ENCODE measurements at places on chromosomes 6 and 20.

- no peak for DNase-seq
Observed at GRCh38 chr6:75204959-75205775, 686 bp downstream of the COL12A1 start.

GRCh38 chr6:160899671-160900430 is 91.7 kb upstream of the MAP3K4 start:
- no peak for DNase-seq

GRCh38 chr20:29409833-29410805 is 1847.3 kb upstream of the DEFB115 start:
- DNase-seq, result no peak

DNA sequence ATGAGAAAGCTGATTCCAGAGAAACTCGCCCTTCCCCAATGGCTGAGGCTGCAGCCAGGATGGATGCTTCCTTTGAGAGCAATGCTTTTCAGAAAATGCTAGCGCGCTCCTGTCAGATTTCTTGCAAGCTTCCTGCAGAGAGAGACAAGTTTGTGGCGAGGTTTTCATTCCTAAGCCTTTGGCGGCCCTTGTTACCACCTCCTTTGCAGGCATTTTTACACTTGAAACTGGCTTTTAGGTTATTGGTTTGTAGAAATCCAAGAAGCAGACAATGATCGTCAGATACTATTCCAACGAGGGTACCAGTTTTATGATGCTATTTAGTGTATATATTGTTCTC is 1.1 kb downstream of the FNDC1 start:
- DNase-seq, result no peak

DNA sequence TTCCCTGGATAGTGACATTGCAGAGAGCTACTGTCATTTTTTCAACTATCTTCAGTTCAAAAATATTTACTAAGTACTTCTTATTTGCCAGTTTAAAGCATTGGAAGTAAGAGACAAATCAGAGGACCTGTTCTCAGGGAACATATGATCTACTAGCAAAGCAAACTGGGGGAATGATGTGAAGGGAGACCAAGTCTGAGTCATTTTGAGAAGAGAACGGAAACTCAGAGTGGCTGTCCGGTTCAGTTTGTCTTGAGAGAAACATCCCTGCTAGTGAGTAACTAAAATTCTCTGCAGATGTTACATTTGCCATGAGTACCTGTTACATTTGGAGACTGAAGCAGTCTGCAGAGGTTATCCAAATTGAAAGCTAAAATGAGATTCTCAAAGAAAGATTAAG is 118.3 kb downstream of the KCNQ5 start:
- no peak for DNase-seq

- no peak for DNase-seq
Observed at GRCh38 chr20:10978713-10979112, 304.9 kb upstream of the JAG1 start.

DNA sequence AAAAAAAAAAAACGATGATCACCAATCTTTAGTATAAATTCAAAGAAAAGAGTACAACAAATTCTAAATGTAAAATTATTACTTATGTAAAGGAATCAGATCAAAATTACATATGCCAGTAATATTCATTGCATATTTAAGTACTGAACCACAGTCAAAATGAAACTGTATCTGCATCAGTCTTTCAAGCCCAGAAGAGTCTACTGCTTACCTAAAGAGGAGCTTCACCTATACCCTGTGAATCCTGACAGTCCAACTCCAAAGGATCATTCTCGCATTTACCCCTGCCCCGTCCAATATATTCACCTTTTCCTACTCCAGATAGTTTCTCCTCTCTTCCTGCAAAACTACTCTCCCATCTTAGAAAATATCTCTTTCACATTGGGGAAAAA is 9.2 kb downstream of the ATG5 start:
- DNase-seq, result no peak

DNA sequence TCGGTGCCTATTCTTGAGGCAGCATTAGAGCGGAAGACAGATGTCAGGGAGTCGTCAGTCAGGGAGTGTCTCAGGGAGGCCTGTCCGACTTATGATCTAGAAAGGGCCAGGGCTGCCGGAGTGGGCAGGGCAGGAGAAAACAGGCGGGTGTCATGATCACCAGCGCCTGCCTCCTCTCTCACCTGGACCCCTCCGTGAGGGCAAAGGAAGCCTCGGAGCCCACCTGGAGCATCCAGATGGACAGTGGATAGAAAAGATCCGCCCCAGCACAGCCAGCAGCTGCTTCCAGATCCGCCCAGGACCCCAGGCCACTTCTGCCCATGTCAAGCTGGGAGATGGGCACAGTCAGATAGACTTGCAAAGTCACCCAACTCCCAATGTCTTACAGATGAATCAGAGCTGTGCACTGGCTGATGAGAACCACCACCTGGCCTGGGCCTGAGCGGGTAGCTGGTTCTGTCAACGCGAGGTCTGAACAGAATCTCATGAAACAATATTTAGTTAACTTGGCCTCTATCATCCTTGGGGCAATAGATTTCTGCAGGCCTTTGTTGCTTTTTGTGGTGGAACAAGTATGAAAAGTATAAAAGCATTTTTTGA is 22.2 kb downstream of the PSMG4 start:
- DNase-seq, result no peak

GRCh38 chr20:53582574-53583351 is 10.9 kb downstream of the ZNF217 start:
- DNase-seq, result no peak

DNA sequence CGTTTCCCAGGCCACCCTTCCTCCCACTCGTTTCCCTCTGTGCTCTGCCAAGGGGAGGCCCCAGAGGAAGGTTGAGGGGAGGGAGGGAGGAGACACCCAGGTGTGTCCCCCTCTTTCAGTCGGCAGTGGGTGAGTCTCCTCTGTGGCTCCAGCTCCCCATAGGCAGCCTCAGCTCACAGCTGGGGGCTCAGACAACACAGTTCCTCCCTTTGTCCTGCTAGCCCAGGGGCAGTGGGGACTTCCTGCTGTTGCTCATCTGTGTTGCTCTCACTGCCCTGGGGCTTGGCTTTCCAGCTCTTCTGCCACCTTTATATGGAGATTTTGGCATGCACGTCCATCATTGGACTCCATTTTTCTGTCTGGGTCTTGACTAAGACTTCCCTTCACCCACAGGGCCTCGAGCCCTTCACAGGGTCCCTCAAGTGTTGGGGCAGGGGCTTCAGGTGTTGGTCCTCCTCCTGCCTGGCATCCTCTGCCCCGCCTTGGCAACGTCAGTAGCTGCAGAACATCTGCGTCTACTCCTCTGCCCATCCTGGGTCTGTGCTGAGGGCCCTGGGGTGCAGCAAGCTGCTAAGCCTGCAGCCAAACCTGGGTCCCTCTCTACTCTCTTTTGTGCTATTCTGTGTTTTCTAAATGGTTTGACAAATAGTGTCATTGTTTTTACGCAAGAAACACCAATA is 190.6 kb upstream of the PMEPA1 start:
- no peak for DNase-seq

GRCh38 chr20:57890202-57890800 is 180.5 kb upstream of the PMEPA1 start:
- DNase-seq, result no peak

DNA sequence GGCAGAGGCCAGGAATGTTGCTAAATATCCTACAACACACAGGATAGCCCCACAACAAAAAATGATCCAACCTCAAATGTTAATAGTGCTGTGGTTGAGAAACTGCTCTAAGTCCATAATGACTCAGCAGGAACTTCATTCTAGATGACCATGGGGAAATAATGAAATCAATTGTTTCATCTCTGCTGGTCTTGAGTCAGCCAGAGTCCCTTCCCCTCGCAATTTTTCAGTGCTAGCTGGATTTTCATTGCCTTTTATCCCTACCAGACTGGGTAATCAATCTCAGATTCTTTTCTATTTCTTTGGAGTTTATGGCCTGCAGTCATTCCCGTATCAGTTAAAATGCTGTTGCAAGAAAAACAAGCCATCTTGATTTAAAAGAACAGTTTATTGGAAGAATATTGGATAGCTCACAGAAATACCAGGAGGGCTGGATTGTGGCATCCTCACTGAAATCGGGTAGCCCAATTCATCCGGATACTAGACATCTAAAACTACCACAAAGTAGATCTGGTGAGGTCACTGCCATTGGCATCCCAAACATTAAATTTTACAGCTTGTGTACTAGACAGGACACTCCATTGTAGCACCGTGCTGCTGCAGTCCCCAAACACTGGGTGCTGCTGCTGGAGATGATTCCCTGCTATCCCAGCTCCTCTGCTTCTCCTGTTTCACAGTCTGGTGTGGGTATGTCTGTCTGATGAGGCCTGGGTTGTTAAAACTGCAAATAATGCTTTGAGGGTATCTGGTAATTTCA is 30.3 kb upstream of the POPDC3 start:
- no peak for DNase-seq

DNA sequence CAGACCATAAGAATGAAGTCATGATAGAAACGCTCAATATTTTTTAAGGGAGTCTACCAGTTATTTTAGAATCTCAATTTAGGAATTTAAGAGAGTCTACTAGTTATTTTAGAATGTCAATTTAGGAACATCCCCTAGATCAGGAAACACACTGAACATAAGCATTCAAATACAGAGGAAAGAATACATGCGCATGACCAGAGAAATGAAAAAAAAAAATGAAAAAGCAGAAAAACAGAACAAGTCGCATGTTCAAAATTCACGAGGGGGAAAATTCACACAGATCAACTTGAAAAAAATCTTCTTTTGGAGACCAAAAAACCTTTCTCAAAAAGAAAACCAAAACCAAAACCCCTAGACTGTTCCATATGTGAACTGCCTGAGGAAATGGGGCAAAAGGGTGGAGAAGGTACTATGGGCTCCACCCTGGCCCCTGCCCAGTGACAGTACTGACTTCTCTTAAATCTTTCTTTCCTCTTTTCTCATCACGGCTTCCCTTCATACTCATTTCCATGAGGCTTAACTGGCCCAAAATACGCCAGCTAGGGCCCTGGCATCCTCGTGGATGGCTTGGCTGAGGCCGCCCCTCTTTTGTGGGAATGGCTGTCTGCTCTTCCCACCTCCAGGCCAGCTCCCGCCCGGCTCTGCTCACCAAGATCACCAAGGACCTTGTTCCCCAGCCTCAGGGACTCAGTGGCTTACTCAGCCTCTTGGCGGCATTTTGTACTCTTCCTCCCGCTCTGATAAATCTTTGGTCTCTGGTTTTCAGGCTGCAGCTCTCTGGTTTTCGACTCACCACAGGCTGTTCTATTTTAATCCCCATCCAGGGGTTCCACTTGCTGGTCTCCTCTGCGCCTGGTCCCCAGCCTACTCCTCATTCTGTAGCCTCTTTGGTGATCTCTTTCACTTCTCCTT is 11.2 kb downstream of the ZBTB2 start:
- no peak for DNase-seq

DNA sequence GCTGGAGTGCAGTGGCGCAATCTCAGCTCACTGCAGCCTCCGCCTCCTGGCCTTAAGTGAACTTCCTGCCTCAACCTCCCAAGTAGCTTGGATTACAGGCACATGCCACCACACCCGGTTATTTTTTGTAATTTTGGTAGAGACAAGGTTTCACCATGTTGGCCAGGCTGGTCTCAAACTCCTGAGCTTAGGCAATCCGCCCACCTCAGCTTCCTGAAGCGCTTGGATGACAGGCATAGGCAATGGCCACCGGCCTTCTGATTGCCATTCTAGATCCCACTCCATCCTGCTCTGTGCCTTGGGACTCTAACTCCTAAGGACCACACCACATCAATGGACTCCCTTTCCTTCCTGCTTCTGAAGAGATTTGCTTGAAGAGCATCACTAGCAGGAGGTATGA is 60.6 kb downstream of the SEL1L2 start:
- no peak for DNase-seq

- DNase-seq, result peak; percentile 40
Observed at GRCh38 chr6:43687437-43688347, at the start of gene MRPS18A. Gene MRPS18A (minus strand): TSS chr6:43687791. CDS start chr6:43687779, 12 bp downstream.

DNA sequence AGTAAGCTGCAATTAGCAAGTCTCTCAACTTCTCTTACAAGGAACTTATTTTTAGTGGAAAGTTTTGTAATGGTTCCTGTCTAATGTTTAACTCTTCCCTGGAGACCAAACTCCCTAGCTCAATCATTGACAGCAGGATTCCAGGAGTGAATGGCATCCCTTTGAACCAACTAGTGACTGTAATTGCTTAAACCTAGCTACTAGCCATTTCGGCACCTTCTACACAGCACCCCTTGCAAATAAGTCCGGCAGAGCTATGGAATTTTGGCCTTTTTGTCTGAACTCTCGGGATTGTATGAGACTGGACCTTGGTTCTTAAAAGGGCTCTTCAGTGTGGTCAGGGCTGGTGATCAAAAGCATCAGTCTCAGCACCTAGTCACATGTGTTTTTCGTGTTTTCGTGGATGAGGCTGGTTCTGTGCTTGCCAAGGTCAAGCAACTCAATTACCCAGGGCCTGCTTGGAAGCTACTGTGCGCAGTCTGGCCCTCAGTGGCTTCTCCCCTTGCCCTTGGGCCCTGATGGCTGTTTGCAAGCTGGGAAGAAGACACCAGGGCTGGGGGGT is 135.3 kb upstream of the NEDD9 start:
- DNase-seq, result no peak

All from CMK (cell line).